ENCODE measurements at places on chromosomes 6 and 20.

DNA sequence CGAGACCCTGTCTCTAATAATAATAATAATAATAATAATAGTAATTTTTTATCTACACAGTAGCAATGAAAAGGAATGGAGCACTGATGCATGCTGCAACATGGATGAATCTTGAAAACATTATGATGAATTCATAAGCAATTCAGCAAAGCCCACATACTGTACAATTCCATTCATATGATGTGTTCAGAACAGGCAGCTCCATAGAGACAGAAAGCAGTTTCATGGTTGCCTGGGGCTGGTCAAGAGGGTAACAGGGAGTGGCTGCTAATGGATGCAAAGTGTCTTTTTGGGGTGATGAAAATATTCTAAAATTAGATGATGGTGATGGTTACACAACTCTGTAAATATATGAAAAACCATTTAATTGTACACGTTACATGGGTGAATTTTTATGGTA lies 43.6 kb downstream of the SLC24A3 start:
- DNase-seq: no peak

DNA sequence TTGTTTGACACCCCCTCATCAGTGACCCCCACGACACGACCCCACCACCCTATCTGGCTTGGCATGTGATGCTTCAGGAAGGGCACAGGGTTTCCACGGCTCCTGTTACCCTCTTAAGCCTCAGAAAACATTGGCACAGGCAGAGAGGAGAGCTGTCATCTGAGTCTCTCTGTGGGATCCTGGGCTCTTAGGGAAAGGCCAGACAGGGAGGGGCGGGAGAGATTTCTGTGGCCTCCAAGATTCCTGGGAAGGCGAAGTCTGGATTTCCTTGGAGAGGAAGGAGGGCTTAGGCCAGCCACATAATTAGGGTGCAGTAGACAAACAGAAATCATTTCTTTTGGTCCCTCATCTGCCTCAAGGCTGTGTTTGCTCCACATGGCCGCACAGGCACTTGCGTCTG lies 191.6 kb upstream of the SNX9 start:
- DNase-seq: no peak

DNA sequence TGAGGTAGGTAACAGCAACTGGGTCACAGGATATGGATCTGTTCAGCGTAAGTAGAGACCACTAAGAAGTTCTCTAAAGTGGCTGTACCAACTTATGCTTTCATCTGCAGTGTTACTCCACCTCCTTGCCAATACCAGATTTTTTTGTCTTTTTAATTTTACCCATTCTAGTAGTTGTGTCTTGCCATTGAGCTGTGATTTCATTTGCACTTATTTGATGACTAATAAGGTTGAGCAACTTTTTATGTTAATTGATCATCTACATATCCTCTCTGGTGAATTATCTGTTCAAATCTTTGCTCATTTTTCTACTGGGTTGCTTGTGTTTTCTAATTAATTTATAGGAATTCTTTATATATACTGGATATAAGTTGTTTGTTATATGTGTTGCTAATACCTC lies 82.9 kb downstream of the OGFRL1 start:
- DNase-seq: no peak

DNA sequence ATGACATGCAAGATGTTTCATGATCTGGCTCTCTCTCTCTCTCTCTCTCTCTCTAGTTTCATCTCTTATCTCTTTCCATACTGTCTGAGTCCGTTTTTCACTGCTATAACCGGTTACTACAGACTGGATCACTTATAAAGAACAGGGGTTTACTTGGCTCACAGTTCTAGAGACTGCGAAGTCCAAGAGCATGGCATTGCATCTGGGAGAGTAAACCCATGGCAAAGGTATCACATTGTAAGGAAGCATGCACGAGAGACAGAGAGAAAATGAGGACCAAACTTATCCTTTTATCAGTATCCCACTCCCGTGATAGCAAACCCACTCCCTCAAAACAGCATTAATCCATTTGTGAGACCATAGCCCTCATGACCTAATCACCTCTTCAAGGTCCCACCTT lies 7.2 kb upstream of the AGPAT4 start:
- no peak for DNase-seq

GRCh38 chr20:37308086-37309050 lies 18.9 kb downstream of the MANBAL start:
- DNase-seq: no peak

GRCh38 chr20:40087496-40087895 lies 601.5 kb downstream of the MAFB start:
- no peak for DNase-seq

GRCh38 chr20:48562586-48563116 lies 265.1 kb downstream of the PREX1 start:
- DNase-seq: no peak

Data from CD4-positive, alpha-beta T cell treated with Interleukin-17A for 1 hour (primary cell).